ENCODE measurements at places on chromosomes 3 and 15.

DNA sequence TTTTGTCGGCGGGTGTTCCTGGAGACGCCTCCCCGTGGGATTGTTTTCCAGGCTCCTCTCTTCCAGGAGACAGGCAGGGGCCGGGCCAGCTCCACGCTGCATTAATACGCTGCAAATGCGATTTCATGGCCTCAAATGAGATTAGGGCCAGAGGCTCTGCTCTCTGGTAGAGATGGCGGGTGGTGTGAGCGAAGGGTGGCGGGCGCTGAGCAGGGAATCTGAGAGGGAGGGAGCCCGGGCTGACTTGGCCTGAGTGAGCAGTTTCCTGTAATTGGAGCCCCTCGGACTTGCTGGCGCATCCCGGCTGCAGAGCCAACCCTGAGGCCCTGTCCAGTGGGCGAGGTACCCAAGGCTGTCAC is 7.4 kb upstream of the CCDC33 start:
- DNase-seq, result no peak

DNA sequence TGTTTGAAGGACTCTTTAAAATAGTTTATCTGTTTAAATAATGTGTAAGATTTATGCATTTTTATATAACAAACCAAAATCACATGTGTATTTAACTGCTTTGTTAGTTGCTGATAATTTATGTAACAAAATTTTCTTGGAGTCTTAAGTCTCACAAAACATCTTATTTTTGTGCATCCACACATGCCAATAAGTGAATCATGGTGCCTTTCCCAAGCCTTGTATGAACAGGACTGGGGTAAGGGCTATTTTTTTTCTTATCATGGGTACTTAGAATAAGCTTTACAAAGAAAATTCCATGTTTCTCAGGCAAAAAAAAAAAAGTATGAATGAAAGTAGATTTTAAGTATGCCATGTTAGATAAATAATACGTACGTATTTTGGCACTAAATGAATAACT is 132.9 kb upstream of the LRRFIP2 start:
- no peak for DNase-seq

- DNase-seq, result no peak
These were observed 71.9 kb downstream of the ALDH1A2 start for GRCh38 chr15:57993409-57994145.

DNA sequence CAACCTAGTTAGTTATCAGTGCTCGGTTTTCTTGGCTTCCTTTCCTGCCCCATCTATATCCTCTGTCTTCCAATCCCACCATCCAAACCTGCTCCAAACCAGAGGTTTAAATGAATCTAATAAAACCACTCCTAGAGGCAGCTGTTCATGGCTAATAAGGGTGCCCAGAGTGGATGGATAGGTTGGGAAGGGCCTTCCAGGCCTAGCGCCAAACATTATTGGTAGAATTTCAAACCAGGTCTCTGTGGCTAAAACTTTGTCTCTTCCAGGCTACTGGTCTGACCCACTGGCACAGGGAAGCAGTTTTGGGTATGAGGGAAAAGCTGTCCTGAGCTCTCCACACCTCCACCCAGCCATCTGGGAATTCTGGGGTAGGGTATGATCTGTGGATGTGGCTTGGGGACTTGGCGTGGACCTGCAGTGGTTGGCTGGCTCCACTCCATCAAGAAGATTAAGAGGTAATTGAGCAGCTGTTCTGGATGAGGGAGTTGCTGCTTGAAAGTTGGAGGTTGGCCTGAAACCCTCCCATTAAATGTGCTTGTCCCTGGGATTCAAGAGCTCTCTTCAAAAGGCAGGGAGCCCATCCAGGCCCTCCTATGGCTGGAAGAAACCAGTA is 29.3 kb upstream of the INSYN1 start:
- DNase-seq, result no peak

- DNase-seq, result no peak
These were observed 23.9 kb downstream of the CCDC13 start for GRCh38 chr3:42749025-42749752.

DNA sequence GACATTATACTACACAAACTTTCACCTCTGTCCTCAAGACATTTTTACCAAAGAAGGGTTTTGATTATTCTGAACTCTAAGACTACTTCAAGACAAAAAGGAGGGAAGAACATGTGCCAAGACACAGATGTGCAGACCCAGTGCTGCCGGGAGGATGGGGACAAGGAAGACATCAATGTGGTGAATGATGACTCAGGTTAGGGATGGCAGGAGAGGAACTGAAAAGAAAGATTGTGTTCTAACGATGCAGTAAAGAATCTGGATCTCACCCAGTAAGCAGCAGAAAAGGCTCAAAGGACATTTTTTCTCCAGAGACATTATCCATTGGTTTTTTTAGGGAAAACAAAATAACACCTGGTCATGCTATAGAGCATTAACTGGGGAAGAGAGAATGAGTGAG is 449.9 kb upstream of the NR2F2 start:
- DNase-seq, result no peak

DNA sequence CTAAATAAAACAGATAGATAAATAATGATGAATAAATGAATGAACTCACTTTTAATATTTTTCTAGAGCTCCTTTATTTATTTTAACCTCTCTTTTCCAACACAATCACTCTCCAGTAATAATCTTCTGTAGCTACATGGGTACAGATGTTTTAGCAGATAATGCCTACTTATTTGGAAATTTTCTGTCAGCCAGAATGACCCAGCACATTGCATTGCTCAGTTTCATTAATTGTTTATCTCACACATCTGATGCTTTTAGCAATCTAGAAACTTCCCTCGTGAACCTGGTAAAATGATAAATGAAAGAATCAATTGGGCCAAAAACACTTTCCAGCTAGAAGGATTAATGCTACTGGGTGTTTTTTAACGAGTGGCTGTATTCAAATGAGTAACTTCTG is 14.9 kb upstream of the MYH15 start:
- no peak for DNase-seq

DNA sequence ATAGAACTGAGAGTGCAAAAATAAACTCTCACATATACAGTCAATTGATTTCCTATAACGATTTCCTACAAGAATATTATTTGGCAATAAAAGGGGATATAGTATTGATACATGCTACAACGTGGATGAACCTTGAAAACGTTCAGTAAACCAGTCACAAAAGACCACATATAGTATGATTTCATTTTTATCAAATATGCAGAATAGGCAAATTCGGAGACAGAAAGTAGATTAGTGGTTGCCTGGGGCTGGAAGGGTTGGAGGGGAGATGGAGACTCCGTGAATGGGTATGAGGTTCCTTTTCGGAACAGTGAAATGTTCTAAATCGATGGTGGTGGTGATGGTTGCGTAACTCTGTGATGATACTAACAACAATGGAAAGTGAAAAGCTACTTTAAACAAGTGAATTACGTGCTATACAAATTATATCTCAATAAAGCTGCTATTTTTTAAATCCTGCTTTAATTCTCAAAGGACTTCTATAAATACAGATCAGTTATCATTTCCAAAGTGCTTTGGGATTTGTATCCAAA is 6.0 kb downstream of the APOD start:
- DNase-seq, result no peak

- DNase-seq, result no peak
These were observed 35.4 kb downstream of the FXR1 start for GRCh38 chr3:180947761-180948390.

GRCh38 chr15:47929138-47929803 is 191.5 kb upstream of the SLC24A5 start:
- DNase-seq, result no peak

DNA sequence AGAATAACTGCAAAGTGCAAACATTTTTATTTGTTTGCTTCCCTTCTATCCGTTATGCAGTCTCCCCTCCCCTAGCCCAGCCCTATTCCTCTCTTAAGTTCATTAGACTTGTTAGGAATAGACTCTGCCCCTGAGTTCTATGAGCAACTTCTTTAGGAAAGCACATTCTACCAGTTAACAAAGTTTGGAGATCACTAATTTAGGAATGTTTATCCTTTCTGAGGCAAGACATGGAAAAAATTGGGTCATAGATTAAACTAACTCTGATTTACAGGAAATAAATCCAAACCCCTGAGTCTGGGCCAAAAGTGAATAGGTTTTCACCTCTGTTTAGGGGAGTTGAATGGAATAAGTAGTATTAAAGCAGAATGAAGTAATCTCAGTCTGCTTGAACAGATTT is 34.4 kb downstream of the C3orf80 start:
- DNase-seq, result no peak

GRCh38 chr15:70066447-70066846 is 31.3 kb downstream of the TLE3 start:
- DNase-seq, result no peak
